Cerebellar nuclear complex (tissue), 1 donor: ENCODE measurements at places on chromosomes 5 and 9.

- no peak for DNase-seq
Measured at GRCh38 chr9:86176468-86176867, 77.1 kb upstream of the GOLM1 start.

DNA sequence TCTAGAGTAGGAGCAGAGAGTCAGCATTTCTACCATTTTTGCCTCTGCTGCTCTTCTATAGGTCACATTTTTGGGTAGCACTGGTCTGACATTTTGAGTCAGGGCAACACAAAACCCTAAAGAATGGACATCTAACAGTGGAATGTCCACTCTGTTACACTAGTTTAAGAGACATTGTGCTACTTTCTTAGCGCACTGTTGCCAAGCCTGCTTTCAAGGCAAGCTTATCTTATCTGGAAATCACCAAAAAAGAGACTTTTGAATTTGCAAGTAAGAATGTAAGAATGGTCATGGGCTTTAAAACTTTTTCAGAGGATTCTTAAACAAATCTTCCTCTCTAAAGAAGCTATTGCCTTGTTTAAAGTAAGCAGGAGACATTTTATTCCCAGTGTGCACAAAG lies 73.0 kb upstream of the STARD4 start:
- no peak for DNase-seq

DNA sequence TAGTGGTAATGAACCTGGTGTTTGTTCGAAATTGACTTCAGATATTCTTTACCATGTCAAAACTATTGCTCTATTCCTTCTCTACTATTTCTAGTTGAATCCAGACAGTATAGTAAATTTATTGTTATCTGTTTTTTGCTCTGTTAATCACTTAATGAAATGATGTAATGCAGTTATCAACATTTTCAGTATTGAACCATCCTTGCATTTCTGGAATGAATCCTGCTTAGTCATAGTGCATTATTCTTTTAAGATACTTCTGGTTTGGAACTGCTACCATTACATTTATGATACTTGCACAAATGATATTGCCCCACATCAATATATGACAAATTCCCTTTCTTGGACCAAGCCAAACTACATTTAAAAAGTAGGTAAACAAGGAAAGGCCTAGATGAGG lies 554.0 kb upstream of the KLF4 start:
- DNase-seq = no peak

GRCh38 chr5:111563031-111563822 lies 50.9 kb upstream of the STARD4 start:
- DNase-seq = no peak

GRCh38 chr9:4206718-4207117 lies 93.2 kb downstream of the GLIS3 start:
- DNase-seq = no peak
